ENCODE measurements at places on chromosomes 3 and 15.

GRCh38 chr3:179956416-179956830 is 80.3 kb downstream of the PEX5L start:
- peak; percentile 92 for DNase-seq

GRCh38 chr3:72582211-72582878 is 265.9 kb downstream of the SHQ1 start:
- peak; percentile 77 for DNase-seq

- no peak for DNase-seq
Observed at GRCh38 chr15:89630260-89630659, 25.0 kb downstream of the KIF7 start.

DNA sequence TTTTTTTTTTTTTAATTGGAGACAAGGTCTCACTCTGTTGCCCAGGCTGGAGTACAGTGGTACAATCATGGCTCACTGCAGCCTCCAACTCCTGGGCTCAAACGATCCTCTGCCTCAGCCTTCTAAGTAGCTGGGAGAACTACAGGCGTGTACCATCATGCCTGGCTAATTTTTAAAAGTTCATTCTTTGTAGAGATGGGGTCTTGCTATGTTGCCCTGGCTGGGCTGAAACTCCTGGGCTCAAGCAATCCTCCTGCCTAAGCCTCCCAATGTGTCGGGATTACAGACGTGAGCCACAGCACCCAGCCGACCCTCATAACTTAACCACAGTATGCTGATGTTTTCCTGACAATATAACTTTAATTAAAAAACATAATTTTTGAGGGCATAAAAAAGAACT is 24.3 kb downstream of the IL17RD start:
- DNase-seq, result no peak

GRCh38 chr15:58340176-58340575 is 91.6 kb upstream of the LIPC start:
- DNase-seq, result no peak

DNA sequence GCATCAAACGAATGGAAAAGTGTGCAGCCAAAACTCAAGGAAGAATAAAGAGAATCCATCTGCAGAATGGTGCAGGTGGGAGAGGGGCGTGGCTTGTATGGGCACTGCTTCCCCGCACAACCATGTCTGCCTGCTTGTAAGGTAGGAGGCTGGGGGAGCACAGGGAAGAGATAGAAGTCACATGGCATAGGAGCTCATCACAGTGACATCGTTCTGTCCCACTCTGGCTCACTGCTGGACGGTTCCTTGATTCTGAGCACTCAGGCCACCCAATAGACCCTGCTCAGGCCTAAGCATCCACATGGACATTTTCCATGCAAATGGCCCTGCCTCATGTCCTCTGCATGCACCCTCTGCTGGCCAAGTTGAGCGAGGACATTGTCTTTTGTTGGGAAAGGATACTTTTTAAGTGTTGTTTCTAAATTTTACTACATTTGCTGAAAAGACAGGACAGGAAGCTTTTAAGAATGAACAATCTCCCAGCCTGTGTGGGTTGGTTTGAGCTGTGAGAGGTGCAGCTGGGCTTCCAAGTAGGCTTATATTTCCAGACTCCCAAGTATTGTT is 3.1 kb downstream of the MYLK start:
- no peak for DNase-seq

GRCh38 chr3:117439812-117440211 is 730.2 kb downstream of the TUSC7 start:
- no peak for DNase-seq

- no peak for DNase-seq
Observed at GRCh38 chr3:24060055-24060454, 115.0 kb downstream of the NR1D2 start.

- DNase-seq, result no peak
Observed at GRCh38 chr3:111568911-111569310, 26.2 kb downstream of the ZBED2 start.

DNA sequence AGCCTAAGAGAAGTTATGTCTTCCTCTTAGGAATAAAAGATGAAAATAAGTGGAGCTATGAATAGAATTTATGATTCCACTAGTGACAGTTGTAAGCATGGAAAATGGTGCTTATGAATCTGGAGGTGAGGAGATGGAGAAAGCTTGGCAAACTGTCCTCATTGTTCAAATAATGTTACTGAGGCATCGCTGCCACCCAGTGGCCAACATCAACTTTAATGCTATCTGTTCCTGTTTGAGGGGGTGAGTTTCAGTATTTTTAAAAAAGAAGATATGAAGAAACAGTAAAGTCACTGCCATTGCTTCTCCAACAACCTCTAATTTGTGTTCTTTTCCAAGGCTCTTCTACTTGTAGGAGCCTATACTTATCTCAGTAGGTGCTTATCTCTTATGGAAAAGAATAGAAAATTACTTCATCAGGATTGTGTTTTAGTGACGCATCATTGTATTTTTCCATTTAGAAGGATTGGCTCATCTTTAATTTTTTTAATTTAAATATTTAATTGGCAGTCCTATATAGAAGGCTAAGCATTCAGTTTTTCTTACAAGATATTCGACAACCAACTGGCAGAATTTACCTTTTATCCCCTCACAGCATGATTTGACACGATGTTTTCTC is 260.4 kb upstream of the P2RY1 start:
- no peak for DNase-seq

DNA sequence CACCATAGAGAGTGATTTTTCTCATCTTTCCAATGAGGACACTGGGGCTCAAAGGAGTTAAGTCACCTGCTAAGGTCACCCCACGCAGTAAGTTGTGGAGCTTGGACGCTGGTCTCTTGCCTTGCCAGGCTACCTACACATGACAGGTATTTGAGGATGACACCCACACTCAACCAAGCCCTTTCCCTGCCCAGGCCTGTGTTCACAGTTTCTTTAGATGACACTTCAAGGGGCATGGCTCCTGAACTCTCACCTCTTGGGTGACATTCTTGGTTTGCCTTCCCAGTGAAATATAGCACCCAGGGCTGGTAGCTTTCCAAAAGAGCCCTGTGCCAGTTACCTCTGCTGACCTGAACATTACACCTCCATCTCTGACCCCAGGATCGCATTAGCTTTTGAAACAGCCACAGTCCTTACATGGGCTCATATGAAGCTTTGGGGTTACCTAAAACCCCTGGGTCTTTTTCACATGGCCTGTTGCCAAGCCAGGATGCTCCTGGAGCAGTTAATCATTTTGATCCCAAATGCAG is 148.0 kb downstream of the RPLP1 start:
- DNase-seq, result no peak

GRCh38 chr3:118973050-118973449 is 61.6 kb downstream of the IGSF11 start:
- DNase-seq, result no peak

GRCh38 chr15:81336568-81336967 is 12.6 kb upstream of the STARD5 start:
- no peak for DNase-seq

DNA sequence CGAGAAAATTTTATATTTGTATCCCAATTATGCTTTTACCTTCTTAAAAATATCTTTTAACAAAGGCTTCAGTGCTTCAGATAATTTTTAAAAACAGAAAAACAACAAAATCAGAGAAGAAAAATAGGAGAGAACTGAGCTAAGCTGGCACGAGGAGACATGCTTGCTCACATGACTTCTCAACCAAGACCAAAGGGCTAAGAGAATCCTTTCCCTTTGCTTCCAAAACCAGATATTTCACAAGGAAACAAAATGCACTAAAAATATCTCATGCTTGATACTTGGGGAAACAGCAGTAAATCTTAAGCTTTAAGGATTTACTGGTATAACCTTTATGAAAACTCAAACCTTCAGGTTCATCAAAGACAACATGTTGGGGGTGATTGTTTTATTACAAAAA is 58.4 kb downstream of the CAPN7 start:
- no peak for DNase-seq

DNA sequence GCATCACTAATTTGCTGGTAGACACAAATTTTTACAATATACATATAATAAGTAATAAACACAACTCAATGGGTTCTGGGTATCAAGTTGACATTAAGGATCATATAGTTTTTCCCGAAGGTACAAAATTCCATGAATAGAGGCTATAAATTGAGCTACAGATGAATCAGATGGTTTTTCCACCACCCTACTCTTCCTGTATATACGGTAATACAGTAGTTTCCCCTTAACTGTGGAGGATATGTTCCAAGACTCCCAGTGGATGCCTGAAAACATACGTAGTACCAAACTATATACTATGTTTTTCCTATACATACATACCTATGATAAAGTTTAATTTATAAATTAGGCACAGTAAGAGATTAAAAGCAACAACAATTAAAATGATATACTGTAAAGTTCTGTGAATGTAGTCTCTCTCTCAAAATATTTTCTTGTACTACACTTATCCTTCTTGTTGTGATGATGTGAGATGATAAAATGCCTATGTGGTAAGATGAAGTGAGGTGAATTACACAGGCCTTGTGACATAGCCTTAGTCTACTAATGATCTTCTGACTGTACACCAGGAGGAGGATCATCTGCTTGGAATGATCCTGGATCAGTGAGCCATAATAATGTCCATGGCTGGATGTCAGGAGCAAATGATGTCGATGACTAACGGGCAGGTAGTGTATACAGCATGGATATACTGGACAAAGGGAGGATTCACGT is 116.7 kb downstream of the NR1I2 start:
- no peak for DNase-seq

GRCh38 chr15:28026221-28026620 is 72.9 kb downstream of the OCA2 start:
- DNase-seq, result no peak

DNA sequence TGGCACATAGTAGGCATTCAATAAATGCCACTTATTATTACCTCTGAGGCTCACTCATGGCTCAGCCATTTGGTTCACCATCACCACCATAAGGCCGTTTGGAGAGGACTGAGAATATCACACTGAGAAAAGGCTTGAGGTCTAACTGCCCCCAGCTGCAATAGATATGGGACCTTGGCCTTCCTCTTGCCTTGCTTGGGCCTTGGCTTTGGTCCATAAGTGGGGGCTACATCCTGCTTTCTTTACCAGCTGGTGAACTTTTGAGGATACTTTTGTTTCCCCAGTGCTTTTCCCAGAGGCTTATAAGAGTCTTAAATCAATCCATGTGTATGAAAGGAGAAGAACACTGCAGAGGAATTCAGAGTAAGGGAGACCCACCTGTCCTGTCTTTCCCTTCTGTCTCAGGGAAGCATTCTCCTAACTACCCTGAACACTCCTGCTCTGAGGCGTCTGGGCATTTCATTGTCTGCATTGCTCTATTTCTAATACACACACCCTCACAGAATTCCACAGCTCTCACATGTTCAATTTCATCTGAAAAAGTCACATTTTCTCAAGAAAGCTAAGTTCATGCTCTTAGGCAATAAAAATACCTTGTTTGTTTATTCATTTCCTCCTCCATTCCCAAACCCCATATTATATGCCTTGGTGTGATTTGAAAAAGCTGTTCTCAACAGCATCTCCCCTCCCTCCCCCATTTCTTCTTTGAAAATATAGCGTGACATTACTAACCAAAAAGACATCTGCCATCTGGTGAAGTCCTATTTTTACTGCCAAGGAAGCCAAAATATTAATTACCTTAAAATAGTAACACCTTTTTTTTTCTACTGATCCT is 22.5 kb upstream of the KCNMB2 start:
- DNase-seq, result peak; percentile 75

GRCh38 chr15:80059786-80060355 is 395 bp downstream of the ZFAND6 start:
- no peak for DNase-seq

- DNase-seq, result no peak
Observed at GRCh38 chr3:37741644-37742043, 120.0 kb upstream of the CTDSPL start.

- no peak for DNase-seq
Observed at GRCh38 chr3:109963831-109964230, 626.5 kb upstream of the DPPA4 start.

- DNase-seq, result no peak
Observed at GRCh38 chr3:81279481-81280379, 481.7 kb downstream of the GBE1 start.

- DNase-seq, result no peak
Observed at GRCh38 chr3:13653631-13654279, 104.8 kb downstream of the FBLN2 start.

GRCh38 chr3:152374262-152374990 is 105.7 kb downstream of the MBNL1 start:
- DNase-seq, result no peak

DNA sequence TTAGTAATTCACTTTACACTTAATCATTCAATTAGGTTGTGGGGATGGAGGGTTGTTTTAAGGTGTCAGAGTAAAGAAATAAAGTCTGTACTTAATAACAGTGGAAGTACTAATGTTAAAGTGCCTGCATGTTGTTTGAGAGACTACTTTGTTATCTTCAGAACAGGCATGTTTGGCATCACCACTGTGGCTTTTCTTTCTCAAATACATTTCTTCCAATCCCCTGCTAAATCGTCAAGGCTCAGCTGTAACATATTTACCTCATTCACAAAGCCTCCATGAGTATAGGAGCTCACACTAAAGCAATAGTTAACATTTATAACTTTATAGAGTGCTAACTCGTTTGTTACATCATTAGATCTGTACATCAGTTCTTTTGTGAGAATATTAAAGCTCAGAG is 2.6 kb downstream of the TIMMDC1 start:
- no peak for DNase-seq

- no peak for DNase-seq
Observed at GRCh38 chr3:66066963-66067617, 28.4 kb upstream of the MAGI1 start.

DNA sequence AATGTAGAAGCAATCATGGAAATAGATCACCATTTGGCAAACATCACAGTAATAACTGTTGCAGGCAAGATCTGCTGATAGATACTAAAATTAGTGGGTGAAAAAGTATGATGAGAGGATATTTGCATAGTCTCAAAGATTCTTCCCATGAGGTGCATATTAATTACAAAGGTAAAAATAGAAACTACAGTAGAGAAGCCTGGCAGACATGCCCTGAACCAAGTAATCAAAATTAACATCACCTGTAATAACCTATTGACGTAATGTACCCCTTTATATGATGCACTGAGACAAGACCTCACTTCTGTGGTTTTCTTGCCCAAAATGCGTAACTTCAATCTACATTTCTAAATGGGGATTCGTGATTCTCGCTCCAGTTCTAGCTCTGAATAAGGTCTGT is 14.4 kb downstream of the POMGNT2 start:
- DNase-seq, result no peak

DNA sequence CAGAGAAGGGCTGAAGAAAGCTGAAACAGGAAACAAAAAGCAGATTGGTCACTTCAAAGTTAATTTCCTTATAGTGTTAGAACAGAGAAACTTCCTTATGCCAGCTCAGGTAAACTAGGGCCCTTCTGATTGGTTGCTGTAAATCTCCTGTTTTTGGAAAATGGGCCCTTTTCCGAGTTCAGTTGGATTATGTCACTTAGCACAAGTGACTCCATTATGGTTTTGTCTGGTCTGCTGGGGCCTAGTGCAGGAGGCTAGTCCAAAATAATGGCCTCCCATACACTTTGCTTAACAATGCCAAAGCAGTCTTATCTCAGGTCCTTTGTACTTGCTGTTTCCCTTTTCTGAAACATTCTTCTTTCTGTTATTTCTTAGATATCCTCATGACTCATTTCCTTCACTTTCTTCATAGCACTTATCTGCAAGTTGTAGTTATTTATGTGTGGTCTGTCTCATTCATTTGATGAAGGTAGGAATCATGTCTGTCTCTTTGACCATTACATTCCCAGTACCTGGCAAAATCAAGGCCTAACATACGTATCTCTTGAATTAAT is 7.7 kb upstream of the DCP1A start:
- no peak for DNase-seq

- no peak for DNase-seq
Observed at GRCh38 chr3:54146506-54147239, 24.3 kb downstream of the CACNA2D3 start.

- no peak for DNase-seq
Observed at GRCh38 chr3:113575206-113575605, 42.9 kb downstream of the SIDT1 start.
